Dorsolateral prefrontal cortex (tissue), 122 donors: ENCODE measurements at places on chromosomes 12 and 14.

- no peak for DNase-seq
Measured at GRCh38 chr12:7832059-7832696, 40.5 kb downstream of the SLC2A14 start.

- no peak for DNase-seq
Measured at GRCh38 chr12:57474862-57475261, 4.8 kb downstream of the ARHGAP9 start.

GRCh38 chr12:11408096-11408495 lies 12.7 kb upstream of the PRB2 start:
- no peak for DNase-seq

DNA sequence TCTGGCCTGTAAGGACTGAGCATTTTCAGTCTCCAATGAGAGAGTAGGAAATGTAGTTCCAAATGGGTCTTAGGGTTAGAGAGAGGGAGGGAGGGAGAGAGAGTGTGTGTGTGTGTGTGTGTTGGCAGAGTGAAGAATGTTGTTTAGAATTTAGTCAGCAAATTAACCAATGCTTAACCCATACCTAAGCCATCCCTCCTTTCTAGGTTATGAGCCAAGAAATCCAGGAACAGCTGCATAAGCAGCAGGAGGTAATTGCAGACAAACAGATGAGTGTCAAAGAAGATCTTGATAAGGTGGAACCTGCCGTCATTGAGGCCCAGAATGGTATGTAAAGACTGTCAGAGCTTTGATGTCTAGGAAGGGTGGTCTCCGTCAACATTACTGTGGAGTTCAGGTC lies 56.9 kb downstream of the HSP90AA1 start:
- DNase-seq, result no peak

GRCh38 chr12:1429980-1430379 lies 164.4 kb downstream of the FBXL14 start:
- no peak for DNase-seq

DNA sequence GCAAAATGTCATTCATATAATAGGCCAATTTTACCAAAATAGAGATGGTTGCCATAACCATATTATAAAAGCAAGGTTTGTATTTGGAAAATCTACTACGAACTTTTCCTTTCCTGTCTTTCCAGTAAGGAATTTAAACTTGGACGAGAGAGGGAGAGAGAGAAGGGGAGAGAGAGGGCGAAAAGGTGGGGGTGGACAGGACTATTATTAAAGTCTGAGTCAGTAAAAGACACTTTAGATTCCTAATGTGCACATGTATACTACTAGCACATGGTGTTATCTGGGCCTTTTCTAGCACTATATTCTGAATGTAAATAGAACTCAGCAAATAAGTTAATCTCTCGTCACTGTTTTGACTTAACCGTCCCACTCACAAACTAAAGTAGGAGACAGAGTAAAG lies 30.4 kb upstream of the FBLN5 start:
- no peak for DNase-seq

GRCh38 chr12:93073324-93073723 lies 144.2 kb upstream of the EEA1 start:
- DNase-seq, result no peak
